RKO (cell line): ENCODE measurements at places on chromosomes 3 and 15.

- DNase-seq, result no peak
These were observed 44.9 kb downstream of the CD86 start for GRCh38 chr3:122100083-122100482.

GRCh38 chr3:146575636-146576035 lies 29.5 kb downstream of the PLSCR5 start:
- no peak for DNase-seq

GRCh38 chr3:134753999-134754742 lies 40.9 kb upstream of the EPHB1 start:
- no peak for DNase-seq

DNA sequence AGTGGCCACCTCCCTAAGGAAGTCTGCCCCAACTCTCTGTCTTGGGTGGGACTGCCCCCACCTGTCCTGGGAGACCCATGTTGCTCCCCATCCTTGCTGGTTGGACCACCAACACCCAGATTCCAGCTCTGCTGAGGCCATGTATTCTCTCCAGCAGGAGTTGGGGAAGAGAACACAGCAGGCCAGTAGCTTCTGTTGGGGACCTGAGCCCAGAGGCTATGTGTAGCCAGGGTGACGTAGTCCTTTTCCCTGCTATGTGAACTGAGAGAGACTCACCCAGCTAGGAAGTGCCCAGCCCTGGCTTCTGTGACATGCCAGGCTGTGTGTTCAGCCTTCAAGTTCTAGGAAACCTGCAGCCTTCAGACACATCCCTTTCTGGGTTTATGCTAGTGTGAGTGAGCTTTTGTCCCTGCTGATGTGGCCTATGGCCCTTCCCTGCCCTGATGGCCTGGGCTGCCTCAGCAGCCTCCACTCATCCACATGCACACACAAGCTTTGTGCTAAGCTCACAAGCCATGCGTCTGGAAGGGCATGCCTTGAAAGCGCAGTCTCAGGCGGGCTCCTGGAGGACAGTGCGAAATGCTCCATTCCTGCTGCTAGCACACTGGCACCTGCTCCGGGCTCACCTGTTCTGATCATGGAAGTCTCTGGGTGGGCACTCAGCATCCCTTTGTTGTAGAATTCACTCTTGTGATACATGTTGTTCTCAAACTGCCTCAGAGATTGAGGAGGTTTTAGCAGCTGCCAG lies 42.6 kb downstream of the KY start:
- DNase-seq, result no peak

DNA sequence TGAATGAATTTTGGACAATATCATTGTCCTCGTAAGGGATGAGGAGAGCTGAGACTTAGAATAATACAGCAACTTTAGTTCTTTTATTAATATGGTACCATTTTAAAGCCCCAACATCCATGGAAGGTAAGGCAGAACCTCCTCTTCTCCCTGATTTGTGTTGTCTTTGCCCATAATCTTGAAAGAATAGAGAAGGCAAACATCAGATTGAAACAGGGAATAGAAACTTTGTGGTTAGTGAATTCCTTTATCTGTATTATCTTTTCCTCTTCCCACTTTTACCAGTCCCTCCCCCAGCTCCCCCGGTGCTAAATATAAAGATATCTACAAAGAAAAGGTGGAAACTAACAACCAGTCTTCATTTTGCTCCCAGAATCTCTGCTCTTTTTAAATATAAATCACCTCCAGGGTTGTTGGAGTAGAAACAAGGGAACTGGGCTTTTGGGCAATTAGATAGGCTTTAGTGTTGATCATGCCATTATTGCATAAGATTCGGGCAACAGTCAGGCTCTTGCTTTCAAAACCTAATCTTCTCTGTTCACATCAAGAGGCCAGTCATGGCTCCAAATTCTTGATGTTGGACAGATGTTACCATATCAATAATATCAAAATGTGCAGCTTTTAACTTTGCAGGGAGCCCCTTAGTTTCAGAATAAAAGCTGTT lies 32.5 kb downstream of the ITPR1 start:
- no peak for DNase-seq
